ENCODE measurements at places on chromosomes 6 and 20.

GRCh38 chr6:9332241-9332780 is 897.0 kb upstream of the SLC35B3 start:
- no peak for DNase-seq

DNA sequence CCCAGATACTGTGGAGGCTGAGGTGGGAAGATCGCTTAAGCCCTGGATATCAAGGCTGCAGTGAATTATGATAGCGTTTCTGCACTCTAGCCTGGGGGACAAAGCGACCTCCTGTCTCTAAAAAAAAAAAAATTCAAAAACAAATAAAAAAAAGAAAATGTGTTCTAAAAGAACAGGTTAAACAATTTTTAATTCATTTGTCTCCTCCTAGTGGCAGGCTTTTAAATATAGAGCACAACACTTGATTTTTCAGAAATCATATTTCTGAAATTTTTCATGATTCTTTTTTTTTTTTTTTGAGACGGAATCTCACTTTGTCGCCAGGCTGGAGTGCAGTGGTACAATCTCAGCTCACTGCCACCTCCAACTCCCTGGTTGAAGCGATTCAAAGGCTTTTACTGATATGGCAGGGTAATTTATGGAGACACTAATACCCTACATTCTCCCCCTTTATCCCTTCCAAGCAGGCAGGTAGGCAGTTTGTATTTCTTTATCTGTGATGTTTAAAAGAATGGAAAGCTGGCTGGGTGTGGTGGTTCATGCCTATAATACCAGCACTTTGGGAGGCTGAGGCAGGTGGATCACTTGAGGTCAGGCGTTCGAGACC is 8.7 kb upstream of the GTF3C6 start:
- no peak for DNase-seq

DNA sequence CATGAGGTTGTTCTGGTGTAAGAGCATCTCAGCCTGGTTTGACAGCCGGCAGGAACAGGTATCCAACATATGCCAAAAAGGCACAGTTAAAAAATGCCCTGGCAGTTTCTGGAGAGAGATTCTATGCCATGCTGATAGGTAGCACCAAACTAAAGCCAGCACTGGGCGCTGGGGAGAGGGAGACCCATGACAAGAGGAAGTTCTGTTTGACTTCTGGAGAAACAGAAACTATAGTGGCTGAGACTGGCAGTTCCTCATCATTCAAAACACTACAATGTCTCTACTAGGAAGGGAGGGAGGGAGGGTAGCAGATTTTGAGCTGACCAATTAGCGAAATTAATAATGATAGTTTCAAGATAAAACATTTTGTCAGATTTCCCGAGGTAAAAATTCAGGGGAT is 174.1 kb downstream of the ADAT2 start:
- DNase-seq = no peak

- no peak for DNase-seq
Measured at GRCh38 chr6:154056536-154056935, 17.5 kb downstream of the OPRM1 start.

GRCh38 chr6:167475947-167476346 is 151.1 kb downstream of the TTLL2 start:
- DNase-seq = no peak

GRCh38 chr6:9412951-9413559 is 977.7 kb upstream of the SLC35B3 start:
- DNase-seq = no peak

- no peak for DNase-seq
Measured at GRCh38 chr20:19603376-19603750, 154.7 kb upstream of the RIN2 start.

DNA sequence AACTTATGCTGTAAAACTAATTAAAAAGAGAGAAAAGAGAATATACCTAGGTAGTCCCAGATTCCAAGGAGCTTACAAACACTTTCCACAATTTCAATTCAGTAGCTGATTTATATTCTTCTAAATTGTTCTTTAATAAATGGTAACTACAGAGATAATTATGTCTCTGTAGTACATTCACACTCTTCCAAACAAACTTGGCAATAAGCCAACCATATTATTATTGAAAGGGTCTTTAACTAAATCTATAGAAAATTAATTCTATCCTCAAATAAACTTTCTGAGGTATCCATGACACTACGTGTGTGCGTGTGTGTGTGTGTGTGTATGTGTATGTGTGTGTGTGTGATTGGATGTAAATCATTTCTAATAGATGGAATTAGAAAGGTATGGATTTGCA is 217.4 kb upstream of the EYS start:
- DNase-seq = no peak

- no peak for DNase-seq
Measured at GRCh38 chr20:53655625-53656292, 62.1 kb upstream of the ZNF217 start.

GRCh38 chr6:92777146-92777740 is 642.1 kb downstream of the EPHA7 start:
- no peak for DNase-seq

DNA sequence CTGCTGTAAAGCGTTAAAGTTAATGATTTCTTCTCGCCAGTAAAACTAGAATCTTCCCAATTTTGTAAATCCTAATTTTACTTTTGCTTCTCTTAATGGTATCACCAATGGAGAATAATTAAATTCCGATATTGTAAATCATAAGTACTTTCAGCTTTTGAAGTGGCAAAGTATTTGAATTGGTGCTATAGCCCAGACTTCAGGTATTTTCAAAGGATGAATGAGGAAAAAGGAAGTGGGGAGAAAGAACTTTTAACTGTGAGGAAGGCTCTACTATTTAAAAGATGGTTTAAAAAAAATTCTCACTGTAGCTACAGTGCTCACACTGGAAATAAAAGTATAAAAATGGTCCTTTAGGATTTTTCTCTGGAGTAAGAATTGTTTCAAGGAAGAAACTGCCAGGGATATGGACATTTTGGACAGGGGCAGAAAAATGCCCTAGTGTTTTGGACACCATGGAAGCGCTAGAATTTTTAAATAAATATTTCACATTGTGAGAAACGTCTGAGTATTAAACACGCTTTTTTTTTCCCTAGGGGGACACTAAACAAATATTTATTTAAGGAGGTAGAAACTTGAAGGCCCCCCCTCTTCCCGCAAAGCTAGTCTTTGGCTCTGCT is 1.3 kb upstream of the TAB2 start:
- no peak for DNase-seq

GRCh38 chr6:160015778-160016684 is 47.1 kb downstream of the IGF2R start:
- DNase-seq = no peak

DNA sequence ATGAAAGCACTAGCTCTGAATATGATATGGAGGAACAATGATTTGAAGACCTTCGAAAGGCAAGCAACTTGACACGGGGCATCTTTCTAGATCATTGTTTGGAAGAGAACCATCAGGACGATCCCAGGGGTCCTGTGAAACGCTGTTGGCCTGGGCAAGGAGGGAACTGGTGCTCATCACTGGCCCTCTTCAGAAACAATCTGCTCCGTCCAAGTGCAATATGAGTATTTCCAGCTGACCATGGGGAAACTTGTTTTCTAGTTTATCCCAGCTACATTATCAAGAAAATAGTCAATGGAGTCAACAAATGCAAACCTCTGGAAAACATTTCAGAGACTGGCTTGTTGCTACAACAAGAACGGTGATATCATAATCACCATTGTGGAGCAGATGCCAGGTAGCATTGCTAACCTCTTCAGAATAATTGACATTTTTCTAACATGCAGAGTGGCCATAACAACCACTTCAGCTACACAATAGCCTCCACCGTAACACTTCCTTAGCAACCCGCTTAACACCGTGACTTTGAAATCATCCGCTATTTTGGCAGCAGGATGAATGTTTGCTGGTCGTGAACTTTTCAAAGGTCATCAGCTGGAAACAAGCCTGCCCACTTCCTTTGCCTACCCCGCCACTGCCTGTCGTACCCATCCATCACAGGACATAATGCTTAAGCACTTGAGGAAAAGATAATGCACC is 112.0 kb upstream of the PDE10A start:
- no peak for DNase-seq

DNA sequence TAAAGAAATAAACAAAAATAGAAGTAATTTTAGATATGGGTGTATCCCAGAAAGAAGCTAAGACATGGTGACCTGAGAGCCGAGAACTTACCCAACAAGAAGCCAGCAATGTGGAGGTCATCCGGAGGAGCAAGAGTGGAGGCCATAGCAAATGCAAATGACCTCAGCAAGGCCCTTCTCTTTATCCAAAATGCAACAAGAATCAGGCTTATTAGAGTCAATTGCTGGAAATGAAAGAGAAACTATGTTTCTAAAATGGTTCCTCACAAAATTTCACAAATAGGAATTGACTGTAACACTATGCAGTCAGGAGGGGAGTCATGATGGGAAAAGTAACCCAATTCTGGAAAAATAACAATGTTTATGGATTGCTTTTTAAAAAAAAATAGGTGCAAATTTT is 90.4 kb downstream of the TNFAIP3 start:
- DNase-seq = no peak

DNA sequence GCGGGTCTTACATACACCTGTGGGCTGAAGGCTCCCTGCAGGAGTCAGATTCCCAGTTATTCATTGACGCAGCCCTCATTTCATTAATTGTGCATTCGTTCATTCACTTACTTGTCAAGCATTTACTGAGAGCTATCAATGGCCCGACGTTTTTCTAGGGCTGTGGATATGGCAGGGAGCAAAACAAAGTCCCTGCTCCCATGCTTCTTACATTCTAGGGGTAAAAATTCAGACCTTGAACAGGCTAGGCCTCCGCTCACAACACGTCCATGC is 369 bp upstream of the NSFL1C start:
- no peak for DNase-seq

DNA sequence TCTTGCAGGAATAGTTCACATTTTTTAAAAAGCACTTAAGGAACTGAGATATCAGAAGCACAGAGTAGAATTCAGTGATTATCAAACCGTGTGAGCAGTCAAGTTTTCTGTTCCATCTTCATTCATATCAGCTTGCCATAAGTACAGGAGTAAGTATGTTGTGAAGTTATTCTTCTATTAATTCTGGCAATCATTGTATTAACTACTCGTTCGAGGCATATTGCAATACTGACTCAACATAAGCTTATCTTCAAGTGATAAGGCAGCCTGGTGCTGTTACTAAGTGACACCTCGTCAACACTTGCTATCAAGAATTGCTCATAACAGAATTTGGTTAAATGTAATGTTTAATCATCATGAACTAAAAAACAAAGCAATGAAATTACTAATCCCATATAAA is 75.7 kb upstream of the SNX9 start:
- no peak for DNase-seq

DNA sequence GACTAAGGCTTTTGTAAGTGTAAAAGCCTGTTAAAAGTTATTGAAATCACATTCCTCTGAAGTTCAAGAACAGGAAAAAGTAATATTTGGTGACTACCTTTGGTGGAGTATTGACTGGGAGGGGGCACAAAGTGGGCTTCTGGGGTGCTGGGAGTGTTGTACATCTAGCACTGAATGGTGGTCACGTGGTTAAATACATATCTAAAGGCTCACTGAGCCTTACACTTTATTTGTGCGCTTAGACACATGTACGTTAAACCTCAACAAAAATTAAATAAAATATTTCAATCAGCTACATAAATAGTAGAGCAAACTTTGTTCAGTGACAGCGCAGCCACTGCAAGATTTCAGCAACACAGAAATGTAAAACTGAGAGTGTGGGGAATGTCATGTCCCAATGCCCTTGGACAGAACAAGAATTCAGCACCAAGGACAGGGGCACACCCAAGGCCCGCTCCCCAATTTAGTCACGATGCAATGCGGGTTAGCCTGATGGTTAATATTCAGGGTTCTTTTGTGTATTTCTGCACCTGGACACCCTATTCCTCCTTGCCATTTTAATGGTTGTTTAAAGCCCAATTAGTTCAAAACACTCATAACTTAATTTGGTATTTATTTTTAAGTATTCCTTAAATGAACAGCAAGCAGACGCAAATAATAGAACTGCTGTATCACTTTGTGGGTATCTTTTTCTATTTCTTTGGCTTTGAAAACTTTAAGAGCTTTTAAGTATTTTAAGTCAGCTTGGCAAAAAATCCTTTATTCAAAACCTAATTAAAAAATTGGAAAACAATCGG is 37.4 kb downstream of the ANGPT4 start:
- DNase-seq = no peak

- no peak for DNase-seq
Measured at GRCh38 chr20:38791291-38791690, 14.2 kb upstream of the PPP1R16B start.

DNA sequence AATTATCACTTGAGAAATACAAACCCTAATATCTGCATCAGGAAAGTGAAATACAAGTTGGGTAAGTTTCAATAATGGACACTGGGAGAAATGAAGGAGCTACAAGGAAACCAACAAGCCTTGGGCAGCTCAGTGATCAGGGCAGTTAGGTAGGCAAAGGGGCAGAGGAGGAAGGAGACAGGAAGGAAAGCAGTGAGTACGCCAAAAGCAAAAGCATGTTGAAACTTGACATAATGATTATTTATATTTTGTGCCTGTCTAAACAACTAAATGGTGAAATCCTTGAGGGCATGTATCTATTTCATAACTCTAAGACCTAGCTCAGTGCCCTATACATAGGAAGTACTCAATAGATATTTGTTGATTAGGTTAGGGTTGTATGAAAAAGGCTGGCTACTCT is 23.3 kb downstream of the PXT1 start:
- no peak for DNase-seq

DNA sequence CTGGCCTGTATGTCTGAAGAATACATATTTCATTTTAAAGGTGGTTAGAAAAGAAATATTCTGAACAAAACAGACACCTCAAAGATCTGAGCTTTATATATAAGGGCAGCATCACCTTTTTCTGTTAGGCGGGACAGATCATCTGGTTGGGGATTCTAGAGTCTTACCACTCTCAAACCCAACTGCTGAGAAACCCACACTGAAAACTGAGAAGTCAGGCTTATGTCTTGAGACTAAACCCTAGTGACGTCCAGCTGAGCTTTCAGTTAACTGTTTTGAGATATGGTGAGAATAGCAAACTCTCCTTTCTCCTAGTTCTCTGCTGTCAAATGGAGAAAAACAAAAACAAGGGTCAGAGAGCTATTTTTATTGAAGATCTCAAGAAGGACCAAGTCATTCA is 63.7 kb upstream of the CCN6 start:
- DNase-seq = no peak

DNA sequence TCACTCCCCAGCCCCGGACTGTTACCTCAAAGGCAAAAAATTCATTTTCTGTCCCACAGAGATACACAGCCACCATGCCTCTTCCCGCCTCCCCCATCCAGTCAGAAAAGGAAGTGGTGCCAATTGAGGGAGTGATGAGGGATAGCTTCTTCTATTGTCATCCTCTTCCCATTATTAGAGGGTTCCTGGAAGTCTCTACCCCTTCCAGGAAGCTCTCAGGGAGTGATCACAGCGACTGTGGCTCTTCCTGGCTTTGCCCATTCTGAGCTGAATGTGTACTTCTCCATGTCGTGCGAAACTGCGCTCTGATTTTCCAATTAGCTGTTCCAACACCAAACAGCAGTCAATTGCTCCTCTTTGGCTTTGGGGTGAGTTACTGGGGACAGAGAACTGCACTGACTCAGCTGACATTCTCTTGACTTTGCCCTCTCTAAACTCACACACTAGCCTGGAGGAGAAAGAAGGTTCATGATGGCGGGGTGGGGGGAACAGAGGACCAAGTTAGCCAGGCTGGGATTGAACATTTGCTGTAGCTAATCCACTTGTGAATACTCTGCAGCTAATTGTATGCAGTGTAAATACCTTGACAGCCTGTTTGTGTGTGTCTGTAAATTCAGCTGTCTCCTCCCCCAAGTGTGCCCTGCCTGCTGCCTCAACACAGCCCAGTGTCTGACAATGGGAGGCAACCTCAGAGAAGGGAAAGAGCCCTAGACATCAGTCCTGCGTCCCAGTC is 2.4 kb upstream of the MDGA1 start:
- DNase-seq = no peak
